Stimulated activated CD4-positive, alpha-beta T cell treated with anti-CD3 and anti-CD28 coated beads, TNF-alpha, amount 100 ng/mL, for 1 hour (primary cell): ENCODE measurements at places on chromosomes 1 and 21.

GRCh38 chr1:155125511-155125945 lies 2.1 kb upstream of the EFNA1 start:
- no peak for DNase-seq

DNA sequence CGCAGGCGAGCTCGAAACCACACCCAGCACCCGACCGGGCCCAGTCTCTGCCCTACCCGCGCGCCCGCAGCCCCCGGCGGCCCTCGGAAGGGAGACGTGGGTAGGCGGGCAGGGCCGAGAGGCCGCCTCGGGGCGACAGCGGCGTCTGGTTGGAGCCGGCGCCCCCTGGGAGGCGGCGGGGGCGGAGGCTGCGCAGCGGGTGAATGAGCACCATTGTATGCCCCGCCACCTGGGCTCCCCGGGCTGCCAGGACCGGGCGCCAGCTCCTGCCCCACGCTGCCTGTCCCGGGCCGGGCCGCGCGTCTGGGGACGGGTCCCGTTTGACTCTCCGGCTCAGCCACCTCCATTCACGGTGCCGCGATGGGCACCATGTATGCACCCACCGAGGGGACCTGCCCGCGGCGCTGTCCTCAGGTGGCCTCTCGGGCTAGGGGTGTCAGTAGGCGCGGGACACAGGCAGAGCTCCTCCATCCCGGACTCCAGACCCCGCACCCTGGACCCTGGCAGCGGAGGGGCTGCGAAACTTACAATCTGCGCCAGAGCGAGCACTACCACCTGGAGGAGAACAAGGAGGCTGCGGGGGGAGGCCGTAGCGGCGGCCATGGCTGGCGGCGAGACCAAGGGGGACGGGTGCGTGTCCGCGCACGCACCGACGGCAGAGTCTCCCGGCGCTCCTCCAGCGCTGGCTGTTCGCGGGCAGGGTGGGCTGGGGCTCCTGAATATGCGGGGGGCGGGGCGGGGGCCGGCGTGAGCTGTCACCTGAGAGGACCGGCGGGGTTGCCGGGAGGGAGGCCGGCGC lies at the start of gene COL9A2:
Gene COL9A2, minus strand, starts transcription at position 692 of the 799 bp plus-strand sequence. Its CDS starts 89 bp downstream, at position 603.
- no peak for DNase-seq

DNA sequence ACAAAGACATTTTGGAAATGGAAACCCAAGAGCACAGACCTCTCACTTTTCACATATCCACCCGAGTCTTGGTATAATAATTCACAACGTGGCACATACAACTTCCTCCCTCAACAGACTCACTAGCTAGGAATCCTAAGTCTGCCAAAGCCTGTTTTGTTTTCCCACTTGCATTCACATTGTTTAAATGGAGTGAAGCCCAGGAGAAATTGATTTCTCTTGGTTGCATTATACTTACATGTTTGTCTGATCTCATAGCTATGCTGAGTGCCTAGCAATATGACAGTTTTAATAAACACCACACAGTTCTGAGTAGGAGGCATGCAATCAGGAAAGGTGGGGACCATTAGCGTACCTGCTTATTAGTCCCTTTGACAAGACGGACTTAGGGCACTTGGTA lies 348.6 kb upstream of the ADGRL4 start:
- no peak for DNase-seq

DNA sequence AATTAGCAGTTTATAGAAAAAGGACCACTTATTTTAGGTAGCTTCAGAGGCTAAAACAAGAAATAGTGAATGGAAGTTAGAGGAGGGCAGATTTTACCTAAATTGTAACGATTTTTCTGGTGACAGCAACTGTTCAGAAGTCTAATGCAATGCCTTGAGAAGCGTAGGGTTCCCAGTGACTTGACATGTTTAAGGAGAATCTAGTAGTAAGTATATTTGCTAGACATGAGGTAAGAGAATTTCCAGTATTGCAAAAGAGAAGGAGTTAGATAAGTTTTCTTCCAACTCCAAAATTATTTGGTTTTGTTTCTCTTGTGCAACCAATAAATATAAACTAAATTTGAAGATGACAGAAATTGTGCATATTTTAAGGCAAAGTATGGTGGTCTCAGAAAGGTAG lies 140.0 kb downstream of the SMYD3 start:
- no peak for DNase-seq

DNA sequence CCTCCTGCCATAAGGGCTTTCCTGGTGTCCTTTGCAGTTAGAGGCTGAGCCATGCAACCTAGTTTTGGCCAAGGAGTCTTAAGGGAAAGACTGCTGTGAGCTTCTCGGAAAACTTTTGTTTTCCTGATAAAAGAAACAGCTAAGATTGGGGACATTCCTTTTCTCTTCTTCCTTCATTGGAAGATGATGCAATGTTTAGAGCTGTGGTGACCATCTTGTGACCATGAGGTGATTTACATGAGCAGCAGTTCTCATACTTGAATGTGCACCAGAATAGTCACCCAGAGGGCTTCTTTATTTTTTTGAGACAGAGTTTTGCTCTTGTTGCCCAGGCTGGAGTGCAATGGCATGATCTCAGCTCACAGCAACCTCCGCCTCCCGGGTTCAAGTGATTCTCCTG lies 20.4 kb upstream of the SMAP2 start:
- DNase-seq: no peak
